ENCODE measurements at places on chromosomes 7 and 10.

- no peak for DNase-seq
Measured at GRCh38 chr7:278081-278480, 11.9 kb upstream of the FOXL3 start.

- peak; percentile 13 for DNase-seq
Measured at GRCh38 chr7:112550468-112551060, 69.8 kb downstream of the LSMEM1 start.

GRCh38 chr10:69492091-69492745 lies 41.0 kb downstream of the TSPAN15 start:
- no peak for DNase-seq

DNA sequence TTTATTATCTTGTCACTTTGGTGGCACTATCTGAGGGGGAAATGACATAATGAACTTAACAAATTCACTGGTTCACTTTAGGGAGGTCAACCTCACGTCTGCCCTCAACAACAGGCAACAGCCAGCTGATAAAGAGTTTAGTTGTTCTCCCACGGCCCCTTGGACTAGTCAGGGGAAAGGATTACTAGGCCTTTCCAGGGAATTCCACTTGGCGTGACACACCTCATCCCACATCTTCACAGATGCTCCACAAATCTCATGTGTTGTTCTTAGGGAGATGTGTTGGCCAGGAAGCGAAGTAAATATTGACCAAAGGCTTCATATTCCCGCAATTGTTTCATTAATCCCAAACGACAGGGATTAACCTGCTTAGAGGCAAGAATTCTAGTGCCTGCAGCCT lies 183.5 kb upstream of the CDCA7L start:
- no peak for DNase-seq

- DNase-seq = no peak
Measured at GRCh38 chr10:99660662-99661376, 1.5 kb downstream of the ENTPD7 start.

GRCh38 chr7:100895956-100896731 lies 456 bp upstream of the ACHE start:
- no peak for DNase-seq

DNA sequence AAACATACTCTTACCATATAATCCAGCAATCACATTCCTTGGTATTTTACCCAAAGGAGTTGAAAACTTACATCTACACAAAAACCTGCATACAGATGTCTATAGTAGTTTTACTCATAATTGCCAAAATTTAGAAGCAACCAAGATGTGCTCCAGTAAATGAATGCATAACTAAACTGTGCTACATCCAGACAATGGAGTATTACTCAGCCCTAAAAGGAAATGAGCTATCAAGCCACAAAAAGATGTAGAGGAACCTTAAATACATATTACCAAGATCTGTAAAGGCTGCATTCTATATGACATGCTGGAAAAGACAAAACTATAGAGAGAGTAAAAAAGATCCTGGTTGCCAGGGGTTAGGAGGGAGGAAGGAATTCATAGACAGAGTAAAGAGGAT lies 21.8 kb upstream of the CH25H start:
- no peak for DNase-seq

- DNase-seq = no peak
Measured at GRCh38 chr10:127447197-127447596, 101.9 kb upstream of the NPS start.

- no peak for DNase-seq
Measured at GRCh38 chr10:37289833-37290464, 164.6 kb downstream of the ANKRD30A start.

GRCh38 chr7:77989981-77990566 lies 191.5 kb downstream of the PHTF2 start:
- DNase-seq = peak; percentile 17

GRCh38 chr10:3067118-3067858 lies at the start of gene PFKP:
TSS of gene PFKP (plus strand) at chr10:3067548. CDS start at chr10:3067596, 48 bp downstream.
- DNase-seq = peak; percentile 66

GRCh38 chr10:23051278-23051677 lies 44.1 kb upstream of the MSRB2 start:
- no peak for DNase-seq

- no peak for DNase-seq
Measured at GRCh38 chr10:15427843-15428414, 56.8 kb upstream of the FAM171A1 start.

DNA sequence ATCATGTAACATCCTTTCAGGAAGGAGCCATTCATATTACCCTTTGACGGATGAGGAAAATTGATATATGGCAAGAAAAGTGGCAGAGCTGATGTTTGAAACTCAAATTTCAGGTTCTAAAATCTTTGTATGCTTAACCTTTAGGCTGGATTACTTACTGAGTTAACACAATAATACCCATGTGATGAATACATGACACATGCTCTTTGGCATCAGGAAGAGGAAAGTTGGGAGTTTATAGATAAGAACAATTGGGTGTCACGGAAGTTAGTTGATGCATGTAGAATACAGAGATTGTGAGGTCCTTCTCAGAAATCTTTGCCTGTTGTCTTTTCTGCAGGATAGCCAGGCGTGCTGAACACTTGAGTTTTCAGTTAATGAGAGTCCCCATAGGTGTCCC lies 572.1 kb upstream of the POM121L12 start:
- DNase-seq = no peak

- DNase-seq = no peak
Measured at GRCh38 chr7:27144781-27145164, 1.3 kb upstream of the HOXA5 start.

DNA sequence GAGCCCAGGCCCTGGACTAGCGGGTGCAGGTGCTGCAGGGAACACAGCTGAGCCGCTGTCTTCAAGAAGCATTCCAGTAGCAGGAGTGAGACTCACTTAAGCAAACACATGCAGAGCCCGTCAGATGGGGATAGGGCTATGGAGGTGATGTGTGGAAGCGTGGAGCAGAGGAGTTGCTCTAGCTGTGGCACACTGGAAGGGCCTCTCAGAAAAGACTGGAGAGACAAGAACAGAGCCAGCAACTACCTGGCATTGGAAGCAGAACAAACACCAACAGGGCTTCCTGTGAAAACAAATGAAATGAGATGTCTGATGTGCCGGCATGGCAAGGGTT lies 37.8 kb upstream of the GALNTL5 start:
- no peak for DNase-seq

DNA sequence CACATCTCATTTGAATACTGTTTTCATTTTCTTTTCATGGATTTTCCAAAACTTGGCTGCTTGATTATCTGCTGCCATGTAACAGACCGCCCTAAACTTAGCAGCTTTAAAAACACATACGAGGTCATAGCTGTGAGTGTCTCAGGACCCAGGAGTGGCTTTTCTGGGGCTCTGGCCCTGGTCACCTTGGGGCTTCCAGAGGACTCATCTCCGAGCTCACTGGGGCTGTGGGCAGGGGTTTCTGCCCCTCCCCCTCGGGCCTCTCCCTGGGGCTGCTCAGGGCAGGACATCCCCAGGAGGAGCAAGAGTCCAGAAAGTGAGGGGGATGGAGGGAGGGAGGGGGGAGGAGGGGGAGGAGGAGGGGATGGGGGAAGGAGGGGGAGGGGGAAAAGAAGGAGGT lies 77.0 kb downstream of the NKX6-2 start:
- no peak for DNase-seq

DNA sequence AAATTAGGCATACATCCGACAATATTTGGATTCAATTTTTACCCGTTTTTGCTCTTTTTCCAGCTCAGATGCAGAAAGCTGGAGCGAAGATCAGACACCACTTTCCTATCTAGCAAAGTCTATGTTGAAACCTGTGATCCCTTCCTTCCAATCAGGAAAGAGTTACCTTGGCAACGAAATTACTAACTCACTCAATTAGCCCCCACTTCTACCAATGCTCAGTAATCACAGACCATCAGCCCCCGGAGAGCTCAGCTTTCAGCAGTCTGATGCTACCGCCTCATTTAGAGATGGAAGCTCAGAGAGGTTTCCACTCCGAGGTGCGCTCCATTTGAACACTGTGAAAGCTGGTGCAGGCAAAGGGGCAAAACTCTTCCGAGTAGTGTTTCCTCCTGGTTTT lies 6.7 kb downstream of the FRAT1 start:
- DNase-seq = no peak

DNA sequence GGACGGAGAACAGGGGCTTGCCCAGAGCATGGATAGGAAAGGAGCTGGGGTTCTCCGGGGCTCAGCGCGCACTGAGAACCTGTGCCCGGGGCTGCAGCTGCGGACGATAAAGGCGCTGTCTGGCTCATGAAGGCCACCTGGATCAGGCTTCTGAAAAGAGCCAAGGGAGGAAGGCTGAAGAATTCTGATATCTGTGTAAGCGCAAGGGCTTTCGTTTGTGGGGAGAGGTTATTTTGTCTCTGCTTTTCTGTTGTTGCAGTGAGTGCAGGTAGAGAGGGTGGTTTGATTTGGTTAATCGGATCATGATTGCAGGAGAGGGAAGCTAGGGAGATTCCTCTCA lies 250.5 kb downstream of the NSUN6 start:
- DNase-seq = no peak

DNA sequence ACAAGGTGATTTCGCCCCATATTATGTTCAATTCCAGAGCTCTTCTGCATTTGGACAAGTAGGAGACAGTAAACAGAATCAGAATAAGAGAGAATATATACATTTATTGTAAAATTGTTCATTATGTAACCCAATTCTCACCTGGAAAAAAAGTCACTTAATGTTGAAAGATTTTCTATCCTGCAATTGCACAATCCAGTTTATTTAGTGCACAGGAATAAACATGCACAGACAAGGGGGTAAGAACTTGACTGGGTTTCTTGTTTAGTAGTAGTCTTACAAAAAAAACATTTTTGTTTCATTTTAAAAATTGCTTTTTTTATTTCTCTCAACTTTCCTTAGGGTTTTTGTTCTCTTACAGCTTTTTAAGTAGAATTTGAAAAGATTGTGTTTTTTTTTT lies 126.6 kb downstream of the SAMD9 start:
- DNase-seq = no peak

DNA sequence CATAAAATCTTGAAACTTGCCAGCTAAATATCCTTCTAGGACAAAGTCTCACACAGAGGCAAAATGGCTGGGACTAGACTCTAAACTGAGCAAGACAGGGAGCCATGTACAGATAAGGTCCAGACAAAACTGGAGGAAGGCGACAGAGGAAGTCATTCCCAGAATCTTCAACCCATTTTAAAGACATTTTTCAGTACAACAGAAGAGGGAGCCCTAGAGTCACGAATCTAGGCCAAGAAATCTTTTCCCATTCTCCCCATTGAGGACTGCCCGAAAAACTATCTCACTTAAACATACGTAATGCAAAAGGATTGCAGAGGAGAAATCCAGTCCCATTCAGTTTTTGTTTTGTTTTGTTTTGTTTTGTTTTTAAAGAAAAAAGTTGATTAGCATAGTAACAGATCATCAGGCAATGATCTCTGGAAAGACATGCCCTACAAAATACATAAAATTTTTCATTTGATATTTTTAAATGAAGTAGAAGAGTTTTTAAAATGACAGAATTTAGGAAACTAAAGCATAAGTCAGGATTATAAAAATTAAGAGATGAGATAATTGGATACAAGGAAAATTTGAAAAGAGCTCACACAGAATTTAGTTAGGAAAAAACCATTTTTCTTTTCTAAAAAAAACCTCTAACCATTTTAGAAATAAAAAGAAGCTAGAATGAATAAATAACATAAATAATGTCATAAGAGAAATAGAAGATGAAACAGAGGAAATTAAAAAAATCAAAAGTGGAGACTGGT lies 16.9 kb upstream of the PRF1 start:
- no peak for DNase-seq

DNA sequence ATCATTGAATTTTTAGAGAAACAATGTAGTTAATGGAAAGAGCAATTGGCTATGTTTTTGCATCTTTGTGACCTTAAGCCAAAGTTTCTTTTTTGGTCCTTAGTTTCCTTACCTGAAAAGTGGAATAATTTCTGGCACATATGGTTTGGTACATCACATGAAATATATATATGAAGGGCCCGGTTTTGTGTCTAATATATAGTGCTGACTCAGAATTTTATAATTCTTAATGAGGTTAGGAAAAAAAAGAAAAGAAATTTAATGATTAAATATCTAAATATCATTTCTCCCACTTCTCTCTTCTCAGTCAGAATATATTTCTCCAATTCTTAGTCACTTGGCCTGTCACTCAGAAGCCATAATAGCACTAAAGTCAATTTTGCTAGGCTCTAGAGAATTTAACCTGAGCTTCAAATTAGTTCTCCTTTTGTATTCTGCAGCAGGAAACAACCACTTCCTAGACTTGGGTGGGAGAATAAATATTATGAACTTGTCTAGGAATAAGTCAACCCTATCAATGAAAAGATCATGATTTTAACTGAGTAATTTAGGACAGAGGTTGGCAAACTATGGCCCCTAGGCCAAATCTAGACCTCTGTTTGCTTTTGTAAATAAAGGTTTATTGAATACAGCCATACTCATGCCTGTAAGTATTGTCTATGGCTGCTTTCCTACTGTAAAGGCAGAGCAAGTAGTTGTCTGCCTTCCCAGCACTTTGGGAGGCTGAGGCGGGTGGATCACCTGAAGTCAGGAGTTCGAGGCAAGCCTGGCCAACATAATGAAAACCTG lies 34.6 kb downstream of the PPP1R9A start:
- no peak for DNase-seq

DNA sequence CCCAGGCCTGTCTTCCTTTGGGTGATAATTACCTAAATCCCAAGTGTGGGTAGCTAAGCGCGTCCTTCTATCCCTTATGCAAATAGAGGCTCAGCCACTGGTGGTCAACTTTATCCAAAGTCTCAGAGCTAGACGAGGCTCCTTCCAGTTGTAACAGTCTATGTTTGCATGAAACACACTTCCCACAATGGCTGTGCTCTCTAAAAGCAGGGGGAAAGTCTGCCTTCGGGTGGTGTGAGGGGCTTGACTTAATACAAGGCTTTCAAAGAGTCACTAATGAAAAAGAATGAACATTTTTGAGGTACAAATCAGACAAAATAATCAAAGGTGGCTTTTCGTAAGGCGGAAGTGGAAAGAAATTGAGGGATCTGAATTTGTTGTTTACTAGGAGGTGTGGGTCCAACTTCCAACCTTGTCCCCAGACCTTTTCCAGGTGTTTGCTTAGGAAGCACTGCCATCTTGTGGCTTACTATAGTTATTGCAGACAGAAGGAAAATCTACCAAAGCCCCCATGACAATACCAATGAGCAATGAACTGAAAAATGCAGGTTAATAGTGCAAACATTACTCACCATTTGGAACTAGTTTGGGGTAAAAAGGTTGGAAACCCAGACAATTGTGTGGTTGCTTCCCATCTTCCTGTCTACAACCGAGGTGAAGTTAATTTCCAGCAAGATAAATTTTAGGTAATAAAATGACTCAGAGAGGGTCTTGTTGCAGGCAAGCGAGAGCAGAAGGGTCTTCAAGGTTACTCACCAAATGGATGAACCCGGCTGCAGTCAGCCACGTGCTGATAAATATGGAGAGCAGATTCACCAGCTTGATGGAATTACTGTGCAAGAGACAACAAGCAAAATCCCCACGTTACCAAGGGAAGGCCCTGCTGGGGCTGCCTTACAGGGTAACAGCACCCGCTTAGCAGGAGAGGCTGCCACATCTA lies 525.7 kb downstream of the KCNMA1 start:
- no peak for DNase-seq

- no peak for DNase-seq
Measured at GRCh38 chr10:69326692-69327091, 48.4 kb downstream of the HK1 start.

- no peak for DNase-seq
Measured at GRCh38 chr10:16030562-16030961, 170.3 kb upstream of the MINDY3 start.

GRCh38 chr7:135930565-135931461 lies 46.3 kb downstream of the MTPN start:
- no peak for DNase-seq
